ENCODE measurements at places on chromosomes 2 and 18.

DNA sequence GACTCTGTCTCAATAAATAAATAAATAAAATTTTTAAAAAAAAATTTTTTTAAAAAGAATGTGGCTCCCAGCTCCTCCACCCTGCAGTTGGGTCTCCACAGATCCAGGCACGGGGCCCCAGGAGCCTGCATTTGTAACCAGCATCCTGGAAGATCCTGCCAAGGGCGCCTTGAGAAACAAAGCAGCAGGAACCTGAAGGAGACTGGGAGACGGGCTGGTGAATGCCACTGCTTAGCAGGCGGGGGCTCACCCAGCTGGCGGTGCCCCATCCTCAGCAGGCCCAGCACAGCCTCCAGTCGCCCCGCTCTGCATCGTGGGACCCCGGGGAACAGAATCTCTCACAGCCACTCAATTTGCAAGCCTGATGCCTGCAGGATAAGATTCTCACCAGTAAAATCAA, 187.5 kb upstream of the SALL3 start:
- no peak for DNase-seq
- no peak overlapping the region for H3K4me3 ChIP-seq
- H3K27me3 ChIP-seq, result peaks cover 8% of the 10 kb centered on the region
- no peak overlapping the region for H3K27ac ChIP-seq

DNA sequence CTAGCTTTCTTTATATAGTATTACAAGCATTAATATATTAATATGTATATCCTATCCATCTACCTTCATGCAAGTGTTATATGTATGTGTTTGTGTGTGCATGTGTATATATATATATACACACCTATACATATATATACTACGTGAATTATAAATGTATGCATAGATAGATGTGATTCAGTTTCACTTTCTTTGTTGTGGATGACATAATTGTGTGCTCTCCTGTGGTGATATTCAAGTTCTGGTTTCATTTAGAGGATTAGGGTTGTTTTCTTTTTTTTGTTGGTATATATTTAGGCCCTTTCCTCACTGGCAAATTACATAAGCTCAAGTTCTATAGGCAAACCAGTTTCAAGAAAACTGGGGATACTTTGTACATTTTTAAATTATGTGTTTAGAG, 225.7 kb upstream of the FANCL start:
- H3K27ac ChIP-seq, result no peak overlapping the region
- H3K4me3 ChIP-seq, result no peak overlapping the region
- no peaks in the 10 kb centered on the region for H3K27me3 ChIP-seq
- H3K4me1 ChIP-seq, result no peaks in the 10 kb centered on the region
- no peaks in the 10 kb centered on the region for H3K36me3 ChIP-seq
- no peak for DNase-seq

DNA sequence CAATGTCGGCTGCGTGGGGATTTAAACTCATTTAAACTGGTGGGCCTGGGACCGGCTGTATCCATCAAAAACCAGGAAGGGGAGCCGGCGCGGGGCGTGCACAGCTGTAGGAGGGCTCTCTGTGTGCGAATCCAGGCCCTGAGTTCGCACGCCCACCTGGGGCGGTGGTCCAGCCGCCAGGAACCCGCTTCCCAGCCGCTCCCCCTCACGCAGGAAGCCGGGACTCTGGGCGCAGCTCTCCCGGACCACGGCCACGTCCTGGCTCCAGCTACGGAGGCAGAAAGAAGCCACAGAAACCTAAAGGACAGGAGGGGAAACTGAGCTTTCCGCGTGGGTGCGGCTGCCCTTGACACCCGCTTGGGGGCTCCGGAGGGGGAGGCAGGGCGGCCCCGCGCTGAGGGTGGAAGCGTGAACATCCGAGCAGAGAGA, 80.6 kb downstream of the GFPT1 start:
- H3K27ac ChIP-seq, result no peak overlapping the region
- no peaks in the 10 kb centered on the region for H3K4me1 ChIP-seq
- H3K36me3 ChIP-seq, result peaks cover 5% of the 10 kb centered on the region
- DNase-seq, result no peak

GRCh38 chr18:21663578-21663977, 41.0 kb downstream of the ABHD3 start:
- H3K27ac ChIP-seq, result peak overlapping the region; percentile 45
- H3K4me3 ChIP-seq, result peak overlapping the region; percentile 25
- peaks cover 13% of the 10 kb centered on the region for H3K4me1 ChIP-seq
- no peaks in the 10 kb centered on the region for H3K36me3 ChIP-seq
- no peaks in the 10 kb centered on the region for H3K27me3 ChIP-seq

GRCh38 chr2:12606472-12607000, 110.2 kb upstream of the TRIB2 start:
- no peak overlapping the region for H3K27ac ChIP-seq
- no peak for DNase-seq
- H3K27me3 ChIP-seq, result no peaks in the 10 kb centered on the region
- H3K4me1 ChIP-seq, result no peaks in the 10 kb centered on the region

DNA sequence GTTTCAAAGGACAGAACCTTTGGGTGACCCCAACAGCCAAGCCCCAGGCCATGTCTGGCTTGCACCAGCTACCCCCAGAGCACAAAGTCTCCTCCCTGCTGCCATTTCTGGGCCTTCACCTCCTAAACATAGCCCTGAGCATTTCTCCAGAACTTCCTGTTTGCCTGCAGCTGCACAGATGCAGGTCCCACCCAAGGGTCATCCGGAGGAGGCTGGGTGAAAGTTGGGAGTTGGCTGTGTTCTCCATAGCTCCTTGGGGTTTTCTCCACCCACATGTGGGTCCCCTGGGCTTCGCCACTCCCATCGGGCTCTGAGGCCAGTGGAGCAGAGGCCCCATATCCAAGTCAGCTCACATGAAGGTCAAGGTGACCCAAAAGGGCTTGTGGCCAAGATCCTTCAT, 4.3 kb downstream of the TNP1 start:
- H3K27ac ChIP-seq, result no peak overlapping the region
- H3K4me3 ChIP-seq, result no peak overlapping the region
- no peaks in the 10 kb centered on the region for H3K27me3 ChIP-seq
- peaks cover 15% of the 10 kb centered on the region for H3K4me1 ChIP-seq
- H3K36me3 ChIP-seq, result no peaks in the 10 kb centered on the region
- DNase-seq, result no peak

DNA sequence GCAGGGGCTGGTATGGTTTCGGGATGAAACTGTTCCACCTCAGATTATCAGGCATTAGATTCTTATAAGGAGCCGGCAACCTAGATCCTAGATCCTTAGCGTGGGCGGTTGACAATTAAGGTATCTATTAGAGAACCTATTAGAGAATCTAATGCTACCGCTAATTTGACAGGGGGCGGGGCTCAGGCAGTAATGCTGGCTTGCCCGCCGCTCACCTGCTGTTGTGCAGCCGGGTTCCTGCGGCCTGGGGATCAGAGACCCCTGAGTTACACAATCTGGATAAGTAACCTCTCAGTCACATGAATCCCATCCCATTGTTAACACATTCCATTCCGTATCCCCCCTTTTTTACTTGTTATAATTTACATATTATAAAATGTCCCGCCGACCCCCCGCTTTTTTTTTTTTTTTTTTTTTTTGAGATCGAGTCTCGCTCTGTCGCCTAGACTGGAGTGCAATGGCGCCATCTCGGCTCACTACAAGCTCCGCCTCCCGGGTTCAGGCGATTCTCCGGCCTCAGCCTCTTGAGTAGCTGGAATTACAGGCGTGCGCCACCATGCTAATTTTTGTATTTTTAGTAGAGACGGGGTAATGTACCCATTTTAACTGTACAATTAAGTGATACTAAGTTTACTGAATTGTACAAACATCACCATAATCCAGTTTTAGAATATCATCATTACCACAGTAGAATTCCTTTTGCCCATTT, 42.0 kb upstream of the GPD2 start:
- no peaks in the 10 kb centered on the region for H3K4me1 ChIP-seq
- H3K4me3 ChIP-seq, result no peak overlapping the region

- H3K27me3 ChIP-seq, result no peaks in the 10 kb centered on the region
- H3K4me1 ChIP-seq, result peaks cover 16% of the 10 kb centered on the region
- H3K4me3 ChIP-seq, result no peak overlapping the region
- no peak for DNase-seq
- H3K27ac ChIP-seq, result no peak overlapping the region
- H3K36me3 ChIP-seq, result no peaks in the 10 kb centered on the region
Measured at GRCh38 chr2:157489983-157490382, 46.1 kb upstream of the CYTIP start.

DNA sequence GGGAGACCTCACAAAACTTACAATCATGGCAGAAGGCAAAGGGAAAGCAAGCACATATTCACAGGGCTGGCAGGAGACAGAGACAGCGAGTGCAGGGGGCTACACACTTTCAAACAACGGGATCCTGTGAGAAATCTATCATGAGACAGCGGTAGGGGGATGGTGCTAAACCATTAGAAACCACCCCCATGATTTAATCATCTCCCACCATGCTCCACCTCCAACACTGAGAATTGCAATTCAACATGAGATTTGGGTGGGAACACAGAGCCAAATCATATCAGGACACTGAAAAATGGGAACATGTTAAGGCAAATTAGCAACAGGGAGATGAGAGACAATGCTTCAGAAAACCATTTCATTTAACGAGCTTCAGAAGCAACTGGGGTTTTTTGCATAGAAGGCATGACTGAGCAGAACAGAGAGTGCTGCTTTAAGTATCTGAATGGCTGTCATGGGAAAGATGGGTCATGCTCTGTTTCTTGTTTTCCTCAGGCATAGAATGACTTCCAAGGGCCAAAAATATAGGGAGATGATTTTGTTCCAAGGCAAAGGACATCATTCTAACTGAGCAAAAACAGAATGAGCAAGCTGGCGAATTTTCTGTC, 100.8 kb upstream of the MAP2 start:
- no peaks in the 10 kb centered on the region for H3K4me1 ChIP-seq
- no peak overlapping the region for H3K4me3 ChIP-seq
- H3K27me3 ChIP-seq, result peaks cover 2% of the 10 kb centered on the region
- H3K27ac ChIP-seq, result no peak overlapping the region
- no peaks in the 10 kb centered on the region for H3K36me3 ChIP-seq

- no peak overlapping the region for H3K4me3 ChIP-seq
- H3K27me3 ChIP-seq, result no peaks in the 10 kb centered on the region
- no peak for DNase-seq
- peaks cover 18% of the 10 kb centered on the region for H3K36me3 ChIP-seq
- H3K4me1 ChIP-seq, result no peaks in the 10 kb centered on the region
Measured at GRCh38 chr18:49447810-49448745, 12.4 kb downstream of the DYM start.

GRCh38 chr2:203327582-203327900, 653 bp upstream of the ABI2 start:
- peaks cover 5% of the 10 kb centered on the region for H3K36me3 ChIP-seq
- no peak for DNase-seq
- peak overlapping the region; percentile 100 for H3K27ac ChIP-seq
- peaks cover 16% of the 10 kb centered on the region for H3K4me1 ChIP-seq

GRCh38 chr2:41024816-41025215, 572.9 kb upstream of the SLC8A1 start:
- peaks cover 11% of the 10 kb centered on the region for H3K4me1 ChIP-seq
- H3K4me3 ChIP-seq, result no peak overlapping the region
- peak; percentile 13 for DNase-seq
- no peaks in the 10 kb centered on the region for H3K27me3 ChIP-seq
- peak overlapping the region; percentile 49 for H3K27ac ChIP-seq
- no peaks in the 10 kb centered on the region for H3K36me3 ChIP-seq

- H3K36me3 ChIP-seq, result no peaks in the 10 kb centered on the region
- H3K4me1 ChIP-seq, result no peaks in the 10 kb centered on the region
- no peak overlapping the region for H3K27ac ChIP-seq
- DNase-seq, result no peak
- peaks cover 2% of the 10 kb centered on the region for H3K27me3 ChIP-seq
Measured at GRCh38 chr2:112840068-112840445, 3.5 kb upstream of the IL1B start.

DNA sequence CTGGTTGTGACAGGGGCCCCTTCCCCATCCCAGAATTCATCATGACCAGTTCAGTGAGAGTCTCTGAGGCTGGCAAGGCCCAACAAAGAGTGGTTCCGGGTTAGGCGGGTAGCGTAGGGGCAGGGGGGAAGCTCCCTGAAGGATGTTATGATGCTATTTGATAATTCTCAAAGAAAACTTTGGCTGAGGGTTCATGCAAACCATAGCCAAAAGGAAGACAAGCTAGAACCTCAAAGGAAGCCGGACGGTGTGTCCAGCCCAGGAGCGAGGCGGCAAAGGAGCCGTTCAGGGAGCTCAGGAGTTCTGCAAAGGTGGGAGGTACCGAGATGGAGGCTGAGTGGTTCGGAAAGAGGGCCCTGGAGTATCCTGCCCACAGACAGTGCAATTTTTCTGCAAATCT, 226.8 kb upstream of the RAB6C start:
- peak; percentile 6 for DNase-seq
- peaks cover 24% of the 10 kb centered on the region for H3K4me1 ChIP-seq
- H3K4me3 ChIP-seq, result no peak overlapping the region
- H3K27ac ChIP-seq, result no peak overlapping the region
- H3K36me3 ChIP-seq, result peaks cover 24% of the 10 kb centered on the region

GRCh38 chr2:49490710-49491109, 336.4 kb upstream of the FSHR start:
- no peaks in the 10 kb centered on the region for H3K4me1 ChIP-seq
- no peak for DNase-seq

DNA sequence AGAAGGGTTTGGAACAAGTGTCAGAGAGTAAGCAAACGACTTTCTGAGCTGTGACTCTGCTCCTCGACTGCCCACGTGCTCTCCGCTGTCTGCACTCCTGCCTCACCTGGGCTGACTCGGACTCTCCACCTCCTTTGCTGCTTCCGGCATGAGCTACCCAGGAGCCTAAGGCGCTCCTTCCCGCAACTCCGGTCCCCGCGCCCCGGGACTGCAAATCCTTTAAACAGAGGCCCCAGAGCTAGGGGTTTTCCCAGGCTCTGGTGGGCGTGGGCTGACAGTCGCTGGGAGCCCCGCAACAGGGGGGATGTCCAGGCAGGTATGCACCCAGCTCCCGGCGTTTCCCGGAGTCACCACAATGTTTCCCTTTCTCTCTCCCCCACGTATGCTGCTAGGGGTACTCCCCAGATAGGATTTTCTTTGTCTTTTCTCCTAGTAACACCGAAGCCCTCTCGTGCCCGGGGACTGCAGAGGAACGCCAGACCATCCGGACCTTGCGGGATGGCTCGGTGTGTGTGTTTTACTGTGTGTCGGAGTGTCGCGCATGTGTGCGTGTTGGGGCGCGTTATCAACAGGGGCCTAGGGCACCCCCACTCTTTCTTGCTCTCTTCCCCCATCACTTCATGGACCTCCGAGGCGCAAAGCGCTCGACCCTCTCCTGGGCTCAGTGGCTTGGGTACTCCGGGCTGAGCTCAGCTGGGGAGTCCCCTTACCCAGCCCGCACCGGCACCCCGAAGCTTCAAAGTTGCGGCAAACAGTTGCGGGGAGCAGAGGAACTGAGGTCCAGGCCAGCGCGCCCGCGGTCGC, 691 bp upstream of the THSD7B start:
- peak; percentile 49 for DNase-seq
- H3K27ac ChIP-seq, result peak overlapping the region; percentile 70
- H3K27me3 ChIP-seq, result peaks cover 15% of the 10 kb centered on the region
- peak overlapping the region; percentile 90 for H3K4me3 ChIP-seq
- peaks cover 24% of the 10 kb centered on the region for H3K4me1 ChIP-seq
- peaks cover 6% of the 10 kb centered on the region for H3K36me3 ChIP-seq

Measured in glutamatergic neuron (in vitro differentiated cells).